ENCODE measurements at places on chromosomes 11 and 22.

- DNase-seq, result no peak
Measured at GRCh38 chr22:49211176-49211575, 616.5 kb downstream of the BRD1 start.

GRCh38 chr11:112477581-112478317, 217.1 kb upstream of the PLET1 start:
- no peak for DNase-seq

DNA sequence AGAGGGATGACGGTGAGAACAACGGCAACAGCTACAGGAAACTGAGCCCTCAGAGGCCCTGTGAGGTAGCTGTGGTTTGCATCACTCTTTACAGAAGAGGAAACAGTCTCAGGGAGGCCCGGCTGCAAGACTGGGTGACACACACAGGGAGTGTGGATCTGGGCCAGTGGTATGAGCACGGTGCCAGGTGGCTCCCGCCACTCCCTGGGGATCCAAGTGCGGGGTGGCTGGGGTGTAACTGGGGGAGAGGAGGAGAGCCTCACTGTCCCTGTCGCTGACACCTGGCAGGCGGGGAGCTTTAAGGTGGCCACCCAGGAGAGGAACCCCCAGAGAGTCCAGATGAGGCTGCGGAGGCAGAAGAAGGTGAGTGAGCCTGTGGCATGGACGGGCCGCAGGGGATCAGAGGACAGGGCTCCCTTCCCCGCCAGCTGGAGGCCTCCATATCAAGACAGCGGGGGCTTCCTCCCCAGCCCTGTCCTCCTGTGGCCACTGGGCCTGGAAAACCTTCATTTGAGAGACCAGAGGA, 5.6 kb downstream of the RGL4 start:
- no peak for DNase-seq

DNA sequence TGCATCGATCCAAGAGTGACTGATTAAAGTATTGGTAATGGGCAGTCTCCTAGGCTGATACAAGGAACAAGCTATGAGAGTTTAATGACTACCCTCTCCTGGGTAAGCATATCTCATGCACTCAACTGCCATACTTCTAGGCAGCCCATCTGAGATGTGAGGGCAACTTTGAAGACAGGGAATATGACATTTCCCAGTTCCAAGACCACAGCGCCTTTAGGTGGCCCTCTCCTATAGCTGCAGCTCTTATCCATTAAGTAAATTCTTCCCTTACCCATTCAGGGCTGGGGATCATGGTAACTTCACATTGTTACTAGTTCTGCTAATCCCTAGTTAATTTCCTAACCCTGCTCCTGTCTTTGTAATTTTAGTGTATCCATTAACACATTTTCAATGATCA, 157.3 kb upstream of the CTSC start:
- DNase-seq, result no peak

DNA sequence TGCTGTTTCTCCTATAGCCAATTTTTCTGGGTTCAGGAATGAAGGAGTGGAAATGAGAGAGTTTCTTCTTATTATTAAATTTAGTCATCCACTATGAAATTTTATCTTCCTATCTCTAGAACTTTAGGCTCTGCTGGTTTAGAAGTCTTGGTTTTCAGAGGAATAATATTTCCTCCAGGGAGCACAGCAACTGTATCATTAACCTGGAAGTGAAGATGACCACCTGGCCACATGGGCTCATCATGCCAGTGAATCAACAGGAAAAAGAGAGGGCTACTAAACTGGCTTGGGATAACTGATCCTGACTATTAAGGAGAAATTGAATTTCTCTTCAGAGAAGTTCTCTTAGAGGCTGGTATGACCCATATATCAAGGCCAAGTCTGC, 44.4 kb downstream of the ADM start:
- no peak for DNase-seq

DNA sequence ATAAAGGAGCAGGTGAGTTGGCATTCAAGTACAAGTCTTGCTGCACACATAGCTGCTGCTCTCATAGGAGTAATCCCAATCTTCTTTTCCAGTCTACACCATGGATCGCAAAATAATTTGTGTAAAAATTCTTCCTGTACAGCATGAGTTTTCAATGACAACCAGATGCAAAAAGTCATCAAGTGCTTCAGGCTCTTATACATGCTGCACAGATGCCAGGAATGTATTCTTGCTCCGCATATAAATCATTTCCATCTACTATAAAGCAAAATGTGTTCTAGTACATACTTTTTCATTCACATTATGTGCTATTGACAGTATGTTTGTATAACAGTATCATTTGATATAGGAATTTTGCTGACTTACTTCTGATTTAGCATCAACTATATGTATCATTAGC, 35.4 kb downstream of the NXPE2 start:
- DNase-seq, result no peak

DNA sequence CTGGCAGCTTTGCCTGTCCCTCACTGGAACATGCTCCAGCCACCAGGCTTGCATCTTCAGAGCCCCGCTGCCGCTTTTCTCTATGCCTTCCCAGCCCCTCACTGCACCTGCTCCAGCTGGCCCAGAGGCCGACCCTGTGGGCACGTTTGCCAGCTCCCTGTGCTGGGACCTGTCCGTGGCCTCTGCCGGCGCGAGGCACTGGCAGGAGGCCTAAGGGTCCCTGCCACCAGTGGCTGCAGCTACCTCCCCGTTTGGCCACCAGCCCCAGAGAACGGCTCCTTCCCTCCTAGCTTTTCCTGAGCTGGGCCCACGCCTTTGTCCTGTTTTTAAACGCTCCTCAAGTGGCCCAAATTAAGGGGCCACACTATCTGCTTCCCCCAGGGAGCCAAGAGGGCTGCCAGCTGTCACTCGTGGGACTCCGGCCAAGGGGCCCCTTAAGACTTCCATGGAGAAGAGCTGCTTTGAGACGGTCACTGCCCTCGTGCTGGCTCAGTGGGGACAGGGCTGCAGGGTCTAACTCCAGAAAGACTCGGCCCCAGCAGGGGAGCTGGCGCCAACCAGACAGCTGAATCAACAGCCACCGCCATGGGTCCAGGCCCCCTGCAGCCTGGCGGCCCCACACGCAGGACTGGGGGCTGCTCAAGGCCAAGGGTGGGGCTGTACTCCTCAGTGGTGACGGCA, 24.6 kb upstream of the WNT7B start:
- DNase-seq, result no peak

GRCh38 chr11:69575296-69576068, 65.5 kb upstream of the CCND1 start:
- DNase-seq, result no peak
